ENCODE measurements at places on chromosomes 3 and 15.
A peak's percentile ranks its signal among the peaks of the same experiment; 100 is the strongest.

- no peak for DNase-seq
Measured at GRCh38 chr3:36876181-36876936, 68.5 kb downstream of the TRANK1 start.

DNA sequence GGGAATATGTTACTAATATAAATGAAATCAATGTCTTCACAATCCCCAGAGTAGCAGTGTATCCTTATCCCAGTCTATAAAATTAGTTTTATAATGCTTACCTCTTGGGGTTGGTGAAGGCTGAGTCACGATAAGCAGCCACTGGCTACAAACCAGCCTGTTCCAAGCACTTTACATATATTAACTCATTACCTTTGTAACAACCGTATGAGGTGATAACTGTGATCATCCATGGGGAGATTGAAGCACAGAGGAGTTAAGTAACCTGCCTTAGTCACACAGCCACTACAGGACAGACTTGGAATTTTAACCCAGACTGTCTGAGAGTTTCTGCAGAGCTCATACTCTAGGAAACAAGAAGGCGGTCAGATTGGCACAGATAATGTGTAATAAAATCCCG is 43.3 kb upstream of the MITF start:
- DNase-seq, result no peak

GRCh38 chr3:25661694-25662437 is 2.8 kb downstream of the TOP2B start:
- no peak for DNase-seq

DNA sequence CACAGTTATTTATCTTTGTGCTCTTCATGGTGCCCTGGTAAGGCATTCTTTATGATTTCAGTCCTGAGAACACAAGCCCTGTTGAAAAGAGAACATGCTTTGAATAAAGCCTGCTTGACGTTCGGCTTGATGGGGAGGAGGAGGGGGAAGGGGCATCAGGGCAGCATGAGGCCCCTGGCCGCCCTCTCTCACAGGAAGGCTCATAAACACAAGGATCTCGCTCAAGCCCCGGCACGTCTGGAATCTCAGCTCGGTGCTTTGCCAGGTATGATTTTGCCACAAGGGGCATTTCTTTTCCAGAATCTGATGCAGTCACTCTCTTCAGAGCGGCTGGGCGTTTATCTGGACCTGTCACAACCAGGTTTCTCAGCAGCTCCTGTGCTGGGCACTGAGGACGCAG is 129.4 kb downstream of the DNAJB8 start:
- DNase-seq, result no peak

DNA sequence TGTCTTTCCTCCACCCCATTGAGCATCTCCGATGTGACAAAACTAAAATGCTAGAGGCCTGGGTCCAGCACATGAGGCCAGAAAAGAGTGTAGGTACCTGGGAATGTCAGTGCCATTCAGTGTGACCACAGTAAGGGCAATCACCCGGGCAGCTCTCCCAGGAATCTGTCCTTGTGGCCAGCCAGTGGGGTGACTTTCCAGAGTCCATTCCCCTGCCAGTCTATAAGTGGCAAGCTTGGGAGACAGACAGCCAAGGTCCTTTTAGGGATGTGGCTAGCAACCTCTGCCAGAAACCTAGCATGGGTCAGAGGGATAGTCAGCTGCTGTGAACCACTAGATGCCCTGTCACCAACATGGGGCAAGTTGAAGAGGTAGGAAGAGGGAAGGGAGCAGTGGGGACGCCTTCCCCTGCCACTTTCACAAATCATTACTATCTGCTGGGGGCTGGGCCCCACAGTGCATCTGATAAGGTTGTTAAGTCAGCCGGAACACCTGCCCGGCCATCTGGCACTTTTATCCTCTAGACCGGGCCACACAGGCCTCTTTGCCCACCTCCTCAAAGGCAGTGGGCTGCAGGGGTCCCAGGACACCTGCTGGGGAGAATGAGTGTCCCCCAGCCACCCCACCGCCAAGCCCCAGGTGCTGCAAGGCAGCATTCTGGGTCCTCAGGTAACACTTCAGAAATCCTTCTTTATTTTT is 24.8 kb upstream of the DET1 start:
- no peak for DNase-seq

DNA sequence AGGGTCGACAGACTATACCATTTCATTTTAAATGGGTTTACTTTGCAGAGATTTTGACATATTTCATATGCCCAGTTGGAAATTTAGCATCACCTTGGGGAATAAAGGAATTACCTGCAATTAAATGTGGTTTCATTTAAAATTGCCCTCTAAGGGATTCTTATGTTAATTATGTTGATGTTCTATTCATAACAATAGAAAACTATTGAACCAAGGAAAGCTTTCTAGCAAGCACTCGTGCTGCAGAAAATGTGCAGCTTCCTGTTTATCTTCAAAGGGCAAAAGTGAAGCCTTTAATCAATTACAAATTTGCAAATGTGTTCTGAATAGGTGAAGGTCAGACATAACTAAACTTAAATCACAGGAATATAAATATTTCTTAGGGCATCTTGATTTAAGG is 352.1 kb downstream of the CHST2 start:
- no peak for DNase-seq

DNA sequence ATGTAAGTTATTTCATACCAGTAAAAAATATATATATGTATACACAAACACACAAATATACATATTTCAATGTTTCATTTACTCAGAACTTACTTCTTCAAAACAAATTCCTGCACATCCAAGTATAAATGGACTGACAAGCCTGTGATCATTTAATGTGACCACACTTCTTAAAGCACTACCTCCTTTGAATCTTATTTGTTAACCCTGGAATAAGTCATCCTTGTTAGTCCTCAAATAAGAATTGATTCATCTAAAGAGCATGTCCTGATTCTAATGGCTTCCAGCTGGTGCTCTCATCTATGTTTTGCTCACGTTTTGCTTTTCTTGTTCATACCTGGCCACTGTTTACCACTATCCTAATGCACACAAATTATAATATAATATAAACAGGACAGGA is 103.9 kb upstream of the UBP1 start:
- no peak for DNase-seq

GRCh38 chr3:120311863-120312794 is 27.1 kb upstream of the GPR156 start:
- DNase-seq, result no peak

- DNase-seq, result no peak
Measured at GRCh38 chr3:182725372-182726251, 67.7 kb upstream of the ATP11B start.

- DNase-seq, result peak; percentile 84
Measured at GRCh38 chr15:94164202-94164807, 67.1 kb upstream of the MCTP2 start.

- no peak for DNase-seq
Measured at GRCh38 chr3:140706360-140706759, 28.5 kb downstream of the TRIM42 start.

DNA sequence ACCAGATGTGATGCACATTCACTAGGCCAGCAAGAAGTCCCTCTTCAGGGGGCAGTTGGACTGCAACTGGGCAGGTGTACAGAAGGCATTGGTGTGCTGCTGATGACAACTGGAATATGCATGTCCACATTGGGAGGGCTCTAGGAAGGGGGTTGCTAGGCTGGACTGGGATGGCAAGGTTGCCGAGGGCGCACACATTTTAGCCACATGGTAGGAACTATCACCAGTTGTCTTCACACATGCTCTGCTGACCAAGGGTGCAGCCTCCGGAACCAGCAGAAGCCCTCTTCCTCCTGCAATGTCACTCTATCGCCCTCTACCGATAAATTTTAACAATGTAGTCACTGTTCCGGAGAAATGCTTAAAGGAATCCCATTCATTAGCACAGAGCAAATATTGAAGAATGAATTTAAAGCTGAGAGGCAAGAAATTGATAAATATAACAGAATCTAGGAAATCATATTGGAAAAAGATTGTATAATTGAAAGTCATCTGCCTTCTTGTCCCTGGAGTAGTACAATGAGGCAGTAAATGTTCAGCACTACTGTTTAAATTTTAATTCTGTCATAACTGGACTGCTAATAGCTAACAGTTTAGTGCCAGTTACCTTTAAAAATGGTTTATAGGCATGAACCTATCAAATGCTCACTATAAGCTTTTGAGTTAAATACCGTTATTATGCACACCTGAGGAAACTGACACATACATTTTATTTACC is 22.6 kb upstream of the LYSMD4 start:
- DNase-seq, result peak; percentile 80

DNA sequence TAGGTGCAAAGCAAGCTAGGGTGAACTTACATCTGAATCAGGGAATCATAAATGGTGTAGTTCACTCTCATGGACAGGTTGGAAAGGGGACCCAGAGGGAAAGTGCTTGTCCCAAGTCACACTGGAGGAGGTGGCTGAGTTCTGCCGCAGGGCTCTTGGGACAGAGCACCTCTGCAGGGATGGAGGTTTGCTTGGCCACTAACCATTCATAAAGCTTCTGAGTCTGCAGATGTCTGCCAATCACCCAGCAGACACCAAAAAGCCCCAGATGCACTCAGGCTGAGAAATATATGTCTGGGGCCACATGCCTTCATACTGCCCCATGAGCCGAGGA is 17.9 kb upstream of the RTP2 start:
- DNase-seq, result no peak

DNA sequence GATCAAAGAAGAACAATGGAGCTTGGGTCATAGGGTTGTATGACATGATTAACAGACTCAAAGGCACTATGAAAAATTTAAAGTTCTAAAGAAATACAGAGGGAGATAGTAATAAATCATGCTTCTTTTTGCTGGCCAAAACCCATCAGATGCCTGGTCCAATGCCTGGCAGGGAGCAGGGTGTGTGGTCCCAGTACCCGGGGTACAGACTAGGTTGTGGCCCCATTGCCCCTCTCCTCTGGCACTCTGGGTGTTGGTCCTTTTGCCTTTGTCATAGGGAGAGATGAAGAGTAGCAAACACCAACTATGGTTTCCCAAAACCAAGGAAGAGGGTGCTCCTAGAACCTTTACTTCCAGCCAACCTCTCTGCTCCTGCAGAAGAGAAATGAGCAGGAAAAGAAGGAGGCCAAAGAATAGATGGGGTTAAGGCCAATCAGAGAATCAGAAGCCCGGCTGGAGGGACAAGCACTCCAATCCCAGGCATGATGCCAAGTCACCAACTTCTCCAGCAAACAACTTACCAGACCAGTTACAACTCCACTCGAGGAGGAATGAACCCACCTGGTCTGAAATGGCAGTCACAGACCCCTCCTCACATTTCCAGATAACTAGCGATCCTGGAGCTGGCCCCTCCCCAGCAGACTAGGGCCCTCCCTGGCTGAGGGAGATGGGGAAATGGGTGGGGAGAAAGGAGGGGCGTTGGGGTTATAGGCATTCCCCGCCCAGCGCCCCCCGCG is 1.8 kb downstream of the IGDCC3 start:
- no peak for DNase-seq

DNA sequence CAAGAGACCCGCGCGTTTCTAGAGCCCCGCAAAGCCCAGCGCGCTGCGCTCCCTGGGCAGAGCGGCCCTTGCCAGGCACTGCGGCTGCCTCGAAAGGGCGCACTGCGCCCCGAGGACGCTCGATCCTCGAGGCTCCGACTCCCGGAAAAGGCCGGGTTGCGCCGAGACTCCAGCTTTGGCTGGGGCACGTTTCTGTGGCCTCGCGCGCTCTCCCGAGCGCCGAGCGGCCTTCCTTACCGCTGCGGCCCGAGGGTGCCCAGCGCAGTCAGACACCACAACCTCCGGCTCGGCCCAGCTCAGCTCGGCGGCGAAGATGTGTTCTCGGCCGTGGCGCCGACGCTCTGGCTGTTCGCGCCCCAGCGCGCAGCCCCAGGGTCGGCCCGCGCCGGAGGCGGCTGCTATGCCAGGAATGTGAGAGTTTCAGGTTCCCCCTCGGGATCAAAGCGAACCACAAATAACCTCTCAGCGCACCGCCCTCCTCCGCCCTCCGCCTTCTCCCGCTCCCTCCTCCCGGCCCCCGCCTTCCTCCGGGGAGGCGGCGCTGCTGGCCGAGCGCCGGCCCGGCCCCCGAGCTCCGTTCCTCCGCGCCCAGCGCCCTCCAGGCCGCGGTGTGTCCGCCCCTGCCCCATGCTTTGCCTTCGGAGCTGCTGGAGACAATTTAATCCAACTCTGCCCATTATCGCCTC is at the start of gene AMOTL2:
Gene AMOTL2, minus strand, starts transcription at position 343 of the 686 bp plus-strand sequence. CDS start 3,014 bp downstream, outside the sequence.
- peak; percentile 81 for DNase-seq

DNA sequence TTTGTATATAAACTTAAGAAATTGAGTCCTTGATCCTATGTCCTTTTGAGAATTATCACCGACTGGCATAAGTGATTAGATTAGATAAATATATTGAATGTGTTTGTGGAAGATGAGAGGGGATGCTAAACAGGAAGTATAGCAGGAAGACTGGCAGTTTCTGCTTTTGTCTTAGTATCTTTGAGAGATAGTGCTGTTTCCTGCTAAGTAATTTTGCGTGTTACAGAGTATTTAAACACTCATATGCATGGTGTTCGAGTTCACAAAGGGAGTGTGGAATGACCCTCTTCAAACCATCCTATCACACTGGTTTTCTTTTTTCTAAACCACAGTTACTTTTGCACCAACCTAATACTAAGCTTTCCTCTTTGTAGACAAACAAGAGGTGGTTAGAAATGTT is 106.0 kb downstream of the KLHL25 start:
- peak; percentile 69 for DNase-seq

DNA sequence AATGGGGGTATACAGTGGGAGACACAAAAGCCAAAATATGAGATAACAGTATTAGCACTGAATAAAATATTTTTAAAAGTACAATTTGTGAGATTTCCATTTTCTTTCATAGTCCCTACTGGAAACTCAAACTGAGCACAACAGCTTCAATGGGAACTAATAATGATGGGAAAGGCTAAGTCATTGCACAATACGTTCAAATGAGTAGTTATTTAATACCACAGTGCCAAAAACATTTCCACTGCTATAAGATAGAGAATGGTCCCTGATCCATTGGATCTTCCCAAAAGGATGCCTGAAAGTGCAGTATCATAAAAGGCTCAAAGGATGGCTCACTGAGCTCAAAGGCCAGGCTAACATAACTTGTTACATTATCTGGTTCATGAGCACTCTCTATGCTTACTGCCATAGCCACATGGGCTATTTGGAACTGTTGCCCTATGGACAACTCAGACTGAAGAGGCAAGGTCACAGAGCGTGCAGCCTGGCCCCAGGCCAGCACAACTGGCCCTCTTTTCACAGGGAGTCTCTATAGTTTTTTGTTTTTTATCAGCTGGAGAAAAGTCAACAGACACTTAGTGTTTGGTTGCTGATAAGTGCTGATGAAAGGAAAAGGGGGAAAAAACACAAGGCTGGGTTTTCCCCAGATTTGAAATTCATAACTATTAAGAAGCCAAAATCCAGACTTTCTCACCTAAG is 54.1 kb upstream of the PPIB start:
- DNase-seq, result no peak

DNA sequence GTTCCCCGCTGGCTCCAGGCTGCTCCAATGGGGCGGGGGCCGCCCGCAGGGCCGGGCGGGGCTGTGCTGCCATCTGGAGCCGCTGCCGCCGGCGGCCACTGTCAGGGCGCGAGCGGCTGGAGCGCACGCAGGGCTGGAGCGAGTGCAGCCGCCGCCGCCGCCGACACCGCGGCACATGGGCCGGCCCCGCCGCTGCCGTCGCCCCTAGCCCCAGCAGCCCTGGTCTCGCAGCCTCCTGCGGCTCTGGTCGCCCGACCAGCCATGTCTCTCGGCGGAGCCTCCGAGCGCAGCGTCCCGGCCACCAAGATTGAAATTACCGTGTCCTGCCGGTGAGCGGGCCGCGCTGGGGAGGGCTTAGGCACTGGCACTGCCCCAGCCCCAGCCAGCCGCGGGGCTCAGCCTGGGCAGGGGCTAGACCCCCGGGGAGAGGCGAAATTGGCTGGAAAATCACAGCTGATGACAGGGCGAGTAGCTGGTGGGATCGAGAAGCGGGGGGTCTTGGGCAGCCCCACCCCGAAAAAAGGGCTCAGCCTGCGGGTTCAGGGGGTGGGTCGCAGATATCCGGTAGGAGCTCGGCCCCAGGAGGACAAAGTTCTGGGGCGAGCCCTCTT is at the start of gene CPNE9:
Gene CPNE9, plus strand, starts transcription at position 98 of the 611 bp plus-strand sequence. Its CDS starts 164 bp downstream, at position 262.
- no peak for DNase-seq

Measured in KBM-7 (cell line).